ENCODE measurements at places on chromosomes 3 and 15. TPM values are rescaled to one million over a fixed set of nuclear protein-coding genes. Genes with fewer than 3 reads are reported as not detected.

The ROBO2 gene
- total RNA-seq: not detected

The TRPM1 gene
- not detected for total RNA-seq

The PP2D1 gene
- not detected for total RNA-seq

The TXNRD3 gene
- total RNA-seq: 5.6 TPM

The XCR1 gene
- not detected for total RNA-seq

The THAP10 gene
- total RNA-seq: 4.1 TPM

The COX5A gene
- 547 TPM for total RNA-seq

All from A549 treated with Hydrocortisone at 1 μM for 4 hours (cell line).